ENCODE measurements at places on chromosomes 1 and 21. TPM values are rescaled to one million over a fixed set of nuclear protein-coding genes. Genes with fewer than 3 reads are reported as not detected.

DNA sequence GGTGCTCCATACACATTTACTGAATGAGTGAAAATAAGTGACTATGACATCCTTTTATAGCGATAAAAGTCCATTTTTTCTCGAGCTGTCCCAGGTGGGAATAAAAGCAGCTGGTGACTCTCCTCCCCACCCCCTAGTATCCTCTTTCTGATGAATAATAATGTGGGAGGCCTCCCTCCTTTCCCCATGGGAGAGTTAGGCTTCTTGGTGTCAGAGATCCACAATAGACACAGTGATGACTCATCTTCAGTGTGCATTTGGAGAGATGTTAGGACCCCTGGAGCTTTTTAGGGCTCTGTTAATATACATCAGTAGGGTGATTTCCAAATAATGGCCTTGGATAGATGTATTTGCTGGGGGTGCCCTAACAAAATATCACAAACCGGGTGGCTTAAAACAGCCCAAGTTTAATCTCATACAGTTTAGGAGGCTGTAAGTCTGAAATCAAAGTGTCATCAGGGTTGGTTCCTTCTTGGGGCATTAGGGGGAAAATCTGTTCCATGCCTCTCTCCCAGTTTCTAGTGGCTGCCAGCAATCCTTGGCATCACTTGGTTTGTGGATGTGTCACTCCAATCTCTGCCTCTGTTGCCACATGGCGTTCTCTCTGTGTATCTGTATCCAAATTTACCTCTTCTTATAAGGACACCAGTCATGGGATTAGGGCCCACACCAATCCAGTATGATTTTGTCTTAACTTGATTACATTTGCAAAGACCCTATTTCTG lies 4.4 kb upstream of the PHC2 start:
- DNase-seq, result no peak

- DNase-seq, result no peak
Measured at GRCh38 chr1:182972231-182972630, 19.3 kb upstream of the SHCBP1L start.

DNA sequence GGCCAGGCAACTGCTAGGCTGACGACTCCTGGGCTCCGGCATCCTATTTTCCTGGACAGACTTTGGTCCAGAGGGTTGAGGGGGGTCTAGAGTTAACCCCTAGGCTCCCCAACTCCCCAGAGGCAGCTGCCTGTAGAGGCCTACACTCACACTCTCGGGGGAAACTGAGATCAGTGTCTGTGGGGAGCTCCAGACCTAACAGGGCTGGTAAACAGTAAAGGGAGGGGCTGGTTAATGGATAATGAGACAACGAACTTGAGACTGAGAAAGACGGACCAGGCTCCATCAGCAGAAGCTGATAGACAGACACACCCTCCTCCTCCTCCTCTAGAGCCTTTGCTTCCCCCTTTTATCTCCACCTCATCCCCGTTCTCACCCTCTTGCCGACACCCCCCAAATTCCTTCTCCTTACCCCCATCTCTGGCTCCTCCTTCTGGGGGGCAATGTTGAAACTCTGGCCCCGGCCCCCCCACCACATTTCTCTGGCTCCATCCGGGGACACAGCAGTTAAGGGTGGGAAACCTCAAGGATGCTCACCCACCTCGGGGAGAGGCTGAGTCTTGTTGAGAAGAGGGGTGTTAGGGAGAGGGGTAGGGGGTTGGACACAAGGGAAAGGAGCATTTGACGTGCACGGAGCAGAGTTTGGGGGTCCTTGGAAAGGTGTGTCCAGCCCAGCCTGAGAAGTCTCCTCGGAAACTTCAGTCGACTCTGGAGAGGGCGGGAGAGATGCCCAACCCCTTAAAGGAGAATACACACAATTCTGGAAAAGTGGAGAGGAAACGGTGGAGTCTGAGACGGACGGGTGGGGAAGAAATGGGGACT lies at the start of gene MTMR11:
MTMR11 (minus strand) TSS at position 710 of the 822 bp plus-strand sequence; CDS start at position 478, 232 bp downstream.
- peak; percentile 77 for DNase-seq

DNA sequence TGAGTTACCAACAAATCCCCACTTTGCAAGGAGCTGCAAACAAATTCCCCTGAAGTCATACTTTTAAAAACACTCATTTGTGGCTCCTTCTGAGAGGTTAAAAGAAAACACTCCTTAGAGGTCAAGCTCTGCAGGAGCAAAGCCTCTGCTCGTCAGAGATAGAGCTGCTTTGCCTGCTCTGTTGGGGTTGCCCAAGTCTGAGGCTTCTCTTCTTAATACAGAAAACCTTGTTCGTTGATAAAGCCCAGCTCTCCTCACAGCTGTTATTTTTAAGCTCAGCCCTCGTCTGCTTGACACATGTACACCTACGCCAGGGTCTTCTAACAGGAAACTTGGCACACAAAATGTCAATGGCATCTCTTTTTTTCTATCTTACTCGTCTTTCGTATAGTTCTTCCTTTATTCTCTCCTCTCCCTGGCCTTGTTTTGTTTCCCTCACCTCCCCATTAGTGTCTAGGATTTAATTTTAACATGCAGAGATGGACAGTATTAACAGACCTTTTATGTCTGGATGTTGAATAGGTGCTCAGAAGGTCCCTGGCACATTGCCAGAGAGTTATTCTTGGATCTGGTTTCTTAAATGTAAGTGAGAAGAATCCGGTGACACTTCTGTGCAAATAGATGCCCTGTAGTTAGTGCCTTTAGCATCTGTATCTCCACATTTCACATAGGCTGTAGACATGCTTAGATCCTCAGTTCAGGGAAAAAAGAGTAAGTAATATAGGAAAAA lies 86.0 kb downstream of the LRRC53 start:
- peak; percentile 10 for DNase-seq

GRCh38 chr1:155196103-155196892 lies 11.4 kb downstream of the THBS3 start:
- DNase-seq, result no peak

GRCh38 chr1:222081859-222082258 lies 340.0 kb upstream of the DUSP10 start:
- no peak for DNase-seq

GRCh38 chr1:178579562-178579961 lies 66.7 kb downstream of the TEX35 start:
- no peak for DNase-seq

DNA sequence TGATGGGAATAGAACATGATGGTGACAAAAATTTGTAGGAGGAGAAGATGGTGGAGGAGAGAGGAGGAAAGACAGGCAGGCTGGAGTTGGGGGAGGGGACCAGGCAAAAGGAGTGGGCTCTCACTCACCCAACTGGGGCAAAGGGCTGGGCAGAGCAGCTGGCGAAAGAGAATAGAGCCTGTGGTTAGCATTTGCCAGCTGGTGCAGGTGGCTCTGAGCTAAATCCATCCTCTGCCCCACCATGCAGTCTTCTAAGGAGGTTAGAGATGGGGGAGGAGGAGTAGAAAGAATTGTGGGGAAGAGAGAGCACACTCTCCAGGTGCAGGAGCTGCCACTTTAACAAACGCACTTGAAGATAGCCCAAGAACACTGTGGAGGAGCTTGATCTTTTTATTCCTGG lies 27.6 kb upstream of the SLAMF1 start:
- no peak for DNase-seq

DNA sequence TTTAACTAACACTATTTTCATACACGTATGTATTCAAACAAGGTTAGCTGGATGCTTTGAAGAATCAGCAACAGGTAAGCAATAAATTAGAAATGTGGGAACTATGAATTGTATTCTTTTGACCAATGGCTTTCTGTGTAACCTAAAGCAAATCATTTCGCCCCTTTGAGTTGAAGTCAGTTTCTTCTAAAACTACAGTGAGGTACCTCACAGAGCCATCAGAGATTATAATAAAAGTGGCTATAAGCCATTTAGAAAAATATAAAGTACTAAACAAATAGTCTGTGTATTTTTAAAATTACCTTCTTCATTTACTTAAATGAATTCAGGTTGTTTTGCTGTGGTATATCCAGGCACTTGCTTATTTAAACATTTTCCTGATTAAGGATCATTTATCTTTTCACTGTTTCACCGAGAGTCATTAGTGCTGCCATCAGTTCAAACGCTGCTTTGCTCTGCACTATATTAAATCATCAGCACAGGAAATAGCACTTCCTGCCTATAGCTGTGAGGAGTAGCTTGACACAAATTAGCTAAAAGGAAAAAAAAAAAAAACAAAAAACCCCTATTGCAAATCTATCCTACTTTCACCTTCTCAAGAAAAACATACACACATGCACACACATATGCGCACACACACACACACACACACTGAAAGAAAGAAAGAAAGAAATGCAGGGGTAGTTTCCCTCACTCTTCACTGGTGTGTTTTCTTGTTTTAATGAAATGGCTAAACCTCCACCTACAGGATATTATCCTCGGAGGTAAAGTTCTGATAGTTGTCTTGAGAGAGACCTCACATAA lies 39.8 kb upstream of the C1orf105 start:
- no peak for DNase-seq

DNA sequence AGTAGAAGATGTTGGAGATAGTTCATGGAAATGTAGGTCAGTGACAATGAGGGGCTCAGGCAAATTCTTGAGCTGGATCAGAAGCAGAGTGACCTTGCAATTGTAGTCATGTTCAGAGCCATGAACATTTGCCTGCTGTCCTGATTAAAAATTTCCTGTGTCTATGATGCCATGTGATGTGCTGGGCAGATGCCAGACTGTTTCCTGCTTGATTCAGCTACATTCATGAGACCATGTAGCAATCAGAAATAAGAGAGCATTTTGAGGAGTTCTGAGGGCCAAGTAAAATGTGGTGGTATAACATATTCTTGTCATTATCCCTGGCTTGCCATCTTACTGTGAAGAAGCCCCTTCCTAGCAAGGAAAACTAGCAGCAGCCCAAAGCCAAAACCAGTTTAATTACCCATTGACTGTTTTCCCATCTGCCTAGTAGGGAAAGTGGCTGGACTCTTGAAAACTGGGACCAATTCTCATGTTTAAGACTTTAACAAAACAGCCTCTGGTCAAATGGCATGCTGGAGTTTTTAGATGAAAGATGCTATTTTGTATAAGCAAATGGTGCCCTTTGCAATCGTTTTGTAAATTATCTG lies 118.3 kb downstream of the NOS1AP start:
- no peak for DNase-seq

- DNase-seq, result peak; percentile 27
Measured at GRCh38 chr1:166875302-166875733, 746 bp downstream of the TADA1 start.

The DOP1B gene
- total RNA-seq, result 26.1 TPM

The CIART gene
- 0.92 TPM for total RNA-seq

The KCNA3 gene
- total RNA-seq, result 0.72 TPM

The CEP350 gene
- 110 TPM for total RNA-seq

The SEMA4A gene
- total RNA-seq, result 5.5 TPM

Measured in tongue (tissue), 3 donors.